ENCODE measurements at places on chromosomes 11 and 22.

- DNase-seq: no peak
Observed at GRCh38 chr11:131808470-131808869, 438.1 kb downstream of the NTM start.

GRCh38 chr22:28903080-28903479 lies 19.7 kb downstream of the ZNRF3 start:
- DNase-seq: no peak

DNA sequence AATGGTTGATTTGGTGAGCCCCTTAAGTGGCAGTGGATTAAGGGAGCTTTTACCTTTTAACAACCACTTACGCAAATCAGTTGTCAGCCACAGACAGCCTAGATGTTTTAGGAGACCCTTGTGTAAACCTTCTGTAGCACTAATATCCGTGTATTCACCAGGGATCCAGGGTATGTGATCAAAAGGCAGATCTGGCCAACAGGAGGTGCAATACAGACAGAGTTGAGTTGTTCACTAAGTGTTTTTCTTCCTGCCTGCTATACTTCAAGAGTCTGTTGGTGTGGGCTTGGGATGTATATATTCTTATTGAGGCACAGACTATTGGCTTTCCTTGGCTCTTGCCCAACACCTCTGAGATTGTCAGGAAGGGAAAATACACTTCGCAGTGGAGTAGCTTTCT lies 175.1 kb downstream of the FAT3 start:
- no peak for DNase-seq

DNA sequence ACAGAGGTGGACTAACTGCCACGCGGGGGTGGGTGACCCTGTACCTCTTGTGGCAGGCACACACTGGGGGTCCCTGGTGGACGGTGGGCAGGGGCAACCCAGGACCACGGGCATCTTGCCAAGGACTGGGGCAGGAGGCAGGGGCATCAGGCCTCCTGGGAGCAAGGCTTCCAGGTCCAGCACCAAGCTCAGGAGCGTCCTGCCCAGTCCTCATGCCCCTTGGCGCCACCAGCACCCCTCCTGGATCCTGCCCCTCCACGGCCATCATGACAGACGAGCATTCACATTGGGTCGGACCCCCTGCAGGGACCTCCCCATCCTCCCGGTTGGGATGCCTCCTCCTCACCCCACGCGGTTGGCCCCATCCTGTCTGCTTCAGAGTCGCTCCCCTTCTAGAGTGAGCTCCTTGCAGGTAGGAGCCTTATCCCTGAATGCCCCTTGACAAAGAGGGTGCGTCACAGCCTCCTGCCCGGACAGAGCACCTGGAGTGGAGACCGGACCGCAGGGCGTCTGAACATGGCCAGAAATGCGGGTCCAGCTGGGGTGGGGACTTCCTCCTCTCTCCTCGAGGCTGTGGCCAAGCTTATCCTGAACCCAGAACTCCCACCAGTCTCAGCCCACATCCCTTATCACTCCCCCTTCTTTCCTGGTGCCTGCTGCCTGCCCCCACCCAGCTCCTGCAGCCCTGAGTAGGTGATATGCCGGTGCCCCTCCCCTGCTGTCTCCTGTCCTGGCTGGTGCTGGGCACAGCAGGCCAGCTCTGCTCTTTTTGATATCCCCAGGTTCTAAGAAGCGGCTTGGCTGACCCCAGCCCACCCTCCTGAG lies 40.3 kb downstream of the IGF2 start:
- DNase-seq: no peak

DNA sequence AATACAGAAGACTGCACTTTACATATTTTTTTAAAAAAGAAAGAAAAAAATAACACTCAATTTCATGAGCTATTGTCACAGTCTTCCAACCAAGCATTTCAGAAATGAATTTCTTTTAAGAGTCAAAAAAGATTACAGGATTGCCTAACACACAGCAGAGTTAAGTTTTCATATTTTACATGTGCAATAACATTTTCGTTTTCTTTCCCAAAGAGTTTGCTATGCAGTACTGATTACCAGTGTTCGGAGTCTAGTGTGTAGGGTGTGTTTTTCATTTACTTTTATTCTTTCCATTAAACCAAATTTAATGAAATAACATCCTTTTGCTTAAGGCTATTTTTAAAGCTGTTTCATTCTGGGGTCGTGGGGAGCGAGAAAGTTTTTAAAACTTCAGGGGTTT lies 53.2 kb downstream of the MN1 start:
- DNase-seq: no peak

- no peak for DNase-seq
Observed at GRCh38 chr11:11347592-11347991, 5.5 kb downstream of the CSNK2A3 start.

DNA sequence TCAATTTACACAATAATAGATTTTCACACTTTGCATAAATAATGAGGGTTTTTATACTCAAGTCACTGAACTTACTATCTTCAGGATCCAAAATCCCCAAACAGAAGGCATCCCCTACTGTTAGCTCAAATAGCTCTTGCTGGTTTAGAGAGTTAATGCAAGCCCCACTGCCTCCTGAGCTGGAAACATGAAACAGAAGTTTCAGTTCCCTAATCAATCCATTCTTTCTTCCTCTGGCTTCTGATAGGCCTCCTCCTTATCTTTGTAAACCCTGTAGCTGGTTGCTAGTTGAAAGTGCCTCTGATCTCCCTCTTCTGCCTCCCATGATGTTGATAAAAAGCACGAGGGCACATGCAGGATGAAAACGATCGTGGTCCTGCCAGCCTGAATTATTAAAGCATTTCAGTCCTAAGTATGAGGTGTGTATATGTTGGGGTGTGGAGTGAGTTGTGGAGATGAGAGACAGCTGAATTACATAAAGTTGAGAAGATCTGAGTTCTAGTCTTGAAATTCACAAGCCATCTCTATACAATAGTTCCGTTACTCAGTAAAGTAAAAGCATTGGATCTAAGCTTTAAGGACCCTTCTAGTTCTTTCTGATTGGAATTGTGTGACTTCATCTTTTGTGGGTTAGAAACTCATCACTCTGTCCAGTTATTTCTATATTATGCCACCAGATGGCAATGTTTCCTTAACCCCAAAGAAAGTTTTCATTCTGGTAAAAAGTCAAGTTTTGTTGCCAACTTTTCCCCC lies 35.0 kb upstream of the EHF start:
- DNase-seq: no peak

GRCh38 chr22:35575116-35575748 lies 34.6 kb downstream of the RASD2 start:
- no peak for DNase-seq
